ENCODE measurements at places on chromosomes 16 and 17. TPM values are rescaled to one million over a fixed set of nuclear protein-coding genes. Genes with fewer than 3 reads are reported as not detected.
A peak's percentile ranks its signal among the peaks of the same experiment; 100 is the strongest.

DNA sequence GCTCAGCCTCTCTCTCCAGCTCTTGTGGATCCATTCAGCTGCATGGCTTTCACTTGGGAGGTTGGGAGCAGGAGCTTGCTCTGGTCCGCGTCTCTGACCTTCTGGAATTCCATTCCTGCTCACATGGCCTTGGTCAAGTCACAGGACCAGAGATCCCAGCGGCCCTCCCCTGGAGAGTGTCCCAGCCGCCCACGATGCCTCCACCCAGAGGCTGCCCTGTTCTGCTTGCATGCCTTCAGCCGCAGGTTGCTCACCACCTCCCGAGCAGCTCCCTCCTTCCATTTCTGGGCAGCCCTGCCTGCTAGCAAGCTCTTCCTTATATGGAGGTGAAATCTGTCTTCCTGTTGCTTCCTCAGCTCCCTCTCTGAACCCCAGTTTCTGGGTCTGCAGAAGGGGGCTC lies 32.6 kb downstream of the RAI1 start:
- H3K36me3 ChIP-seq, result no peaks in the 10 kb centered on the region
- peak overlapping the region; percentile 14 for H3K4me3 ChIP-seq
- H3K4me1 ChIP-seq, result peaks cover 75% of the 10 kb centered on the region
- peak overlapping the region; percentile 92 for H3K27ac ChIP-seq
- H3K27me3 ChIP-seq, result no peaks in the 10 kb centered on the region

SMTNL2 gene
- total RNA-seq, result not detected

DNA sequence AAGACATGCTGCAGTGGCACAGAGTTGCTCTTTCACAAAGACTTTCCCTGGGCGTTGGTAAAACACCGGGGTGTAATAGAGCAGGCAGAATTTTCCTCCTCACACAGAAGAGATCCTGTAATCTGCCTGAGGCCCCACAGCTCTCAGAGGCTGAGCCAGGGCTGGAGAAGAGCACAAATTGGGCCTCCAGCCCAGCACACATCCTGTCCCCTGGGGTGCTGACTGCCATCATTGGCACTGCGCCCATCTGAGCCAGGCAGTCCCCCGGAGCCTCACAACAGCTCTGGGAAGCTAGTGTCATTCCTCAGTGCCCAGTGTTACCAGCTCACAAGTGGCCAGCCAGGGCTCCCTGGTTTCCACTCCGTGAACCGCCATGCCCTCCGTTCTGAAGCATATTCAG lies 119.4 kb downstream of the SOCS1 start:
- H3K27me3 ChIP-seq, result no peaks in the 10 kb centered on the region
- peaks cover 88% of the 10 kb centered on the region for H3K4me1 ChIP-seq
- H3K27ac ChIP-seq, result peak overlapping the region; percentile 74

HYDIN gene
- total RNA-seq, result not detected

GRCh38 chr17:75267153-75267410 lies 3.9 kb downstream of the MIF4GD start:
- no peak overlapping the region for H3K27ac ChIP-seq
- H3K4me1 ChIP-seq, result peaks cover 27% of the 10 kb centered on the region
- H3K36me3 ChIP-seq, result peaks cover 5% of the 10 kb centered on the region
- H3K4me3 ChIP-seq, result no peak overlapping the region

GRCh38 chr16:83159049-83159448 lies 532.3 kb downstream of the CDH13 start:
- no peak overlapping the region for H3K4me3 ChIP-seq
- H3K36me3 ChIP-seq, result no peaks in the 10 kb centered on the region
- H3K4me1 ChIP-seq, result peaks cover 11% of the 10 kb centered on the region
- H3K27me3 ChIP-seq, result no peaks in the 10 kb centered on the region

- no peak for DNase-seq
- no peaks in the 10 kb centered on the region for H3K4me1 ChIP-seq
- no peak overlapping the region for H3K4me3 ChIP-seq
- no peaks in the 10 kb centered on the region for H3K27me3 ChIP-seq
- H3K36me3 ChIP-seq, result peaks cover 29% of the 10 kb centered on the region
- H3K27ac ChIP-seq, result no peak overlapping the region
These were observed 113.7 kb downstream of the ABCC6 start for GRCh38 chr16:16109453-16110110.

- H3K36me3 ChIP-seq, result no peaks in the 10 kb centered on the region
- H3K4me3 ChIP-seq, result no peak overlapping the region
- peaks cover 10% of the 10 kb centered on the region for H3K4me1 ChIP-seq
- H3K27me3 ChIP-seq, result peaks cover 51% of the 10 kb centered on the region
- no peak for DNase-seq
- H3K27ac ChIP-seq, result no peak overlapping the region
These were observed 24.4 kb downstream of the TBC1D3B start for GRCh38 chr17:36151891-36152638.

DNA sequence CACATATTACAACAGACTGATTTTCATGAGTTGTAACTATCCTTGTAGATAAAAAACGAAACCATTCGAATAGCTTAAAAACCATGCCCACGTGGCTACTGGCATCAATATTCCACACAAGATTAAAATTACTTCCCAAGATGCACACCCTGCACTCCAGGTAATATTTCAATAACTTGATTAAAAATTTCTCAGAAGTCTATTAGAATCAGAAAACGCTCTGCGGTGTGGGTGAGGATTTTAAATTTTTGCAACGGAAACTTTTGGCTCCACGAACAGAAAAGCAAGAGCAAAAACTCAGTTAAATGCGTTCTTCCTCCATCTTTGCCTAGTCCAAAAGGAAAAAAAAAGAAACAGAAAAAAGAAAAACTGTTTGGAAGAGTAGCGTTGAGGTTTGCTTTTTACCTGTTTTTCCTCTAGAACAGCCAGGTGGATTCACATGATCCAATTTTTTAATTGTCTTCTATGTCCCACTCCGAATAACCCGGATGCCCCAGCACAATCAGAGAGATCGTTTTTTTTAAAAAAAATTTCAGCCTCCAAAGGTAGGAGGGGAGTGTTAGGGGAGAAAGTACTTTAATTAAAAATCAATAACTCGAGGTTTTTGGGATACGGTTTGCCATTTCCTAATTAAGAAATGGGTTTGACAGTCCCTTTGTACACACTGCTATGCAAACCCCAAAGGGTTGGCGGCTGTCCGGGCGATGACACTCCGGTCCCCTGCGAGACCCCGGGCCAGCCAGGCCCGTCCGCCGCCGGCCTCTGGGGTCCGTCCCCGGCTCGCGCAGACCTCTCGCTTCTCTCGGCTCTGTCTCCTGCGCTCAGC lies 708 bp upstream of the NFAT5 start:
- peak overlapping the region; percentile 79 for H3K27ac ChIP-seq
- no peaks in the 10 kb centered on the region for H3K27me3 ChIP-seq
- peaks cover 49% of the 10 kb centered on the region for H3K4me1 ChIP-seq
- H3K36me3 ChIP-seq, result peaks cover 3% of the 10 kb centered on the region
- DNase-seq, result no peak
- H3K4me3 ChIP-seq, result peak overlapping the region; percentile 84

DNA sequence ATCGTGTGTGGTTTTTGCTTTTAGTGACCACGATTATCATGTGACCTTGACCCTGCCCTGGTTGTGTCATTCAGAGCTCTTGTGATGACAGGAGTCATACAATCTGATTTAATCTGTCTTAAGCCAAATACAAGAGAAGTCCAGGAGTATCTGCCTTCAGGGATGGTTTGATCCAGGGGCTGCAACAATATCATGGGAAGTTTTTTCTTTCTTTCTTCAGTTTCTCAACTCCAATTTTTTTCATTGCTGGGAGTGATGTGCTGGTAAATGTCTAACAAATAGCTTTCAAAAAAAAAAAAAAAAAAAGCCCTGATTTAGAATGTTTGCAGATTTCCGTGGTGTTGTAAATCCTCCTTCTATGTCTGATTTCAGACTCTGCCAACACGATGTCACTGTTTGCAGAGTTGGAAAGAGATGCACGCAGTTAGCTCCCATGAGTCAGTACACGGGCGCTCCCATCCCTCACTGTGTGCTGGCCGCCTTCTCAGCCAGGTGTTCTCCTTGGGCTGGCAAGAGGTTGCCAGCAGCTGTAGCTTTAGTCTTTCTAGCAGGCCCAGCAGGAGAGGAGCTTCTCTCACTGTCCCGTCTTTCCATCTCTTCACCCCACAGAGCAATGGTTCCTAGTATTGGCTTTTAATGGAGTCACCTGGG lies 229.7 kb downstream of the SNX29 start:
- H3K4me3 ChIP-seq, result no peak overlapping the region
- H3K4me1 ChIP-seq, result peaks cover 19% of the 10 kb centered on the region
- no peaks in the 10 kb centered on the region for H3K27me3 ChIP-seq
- H3K27ac ChIP-seq, result no peak overlapping the region

DNA sequence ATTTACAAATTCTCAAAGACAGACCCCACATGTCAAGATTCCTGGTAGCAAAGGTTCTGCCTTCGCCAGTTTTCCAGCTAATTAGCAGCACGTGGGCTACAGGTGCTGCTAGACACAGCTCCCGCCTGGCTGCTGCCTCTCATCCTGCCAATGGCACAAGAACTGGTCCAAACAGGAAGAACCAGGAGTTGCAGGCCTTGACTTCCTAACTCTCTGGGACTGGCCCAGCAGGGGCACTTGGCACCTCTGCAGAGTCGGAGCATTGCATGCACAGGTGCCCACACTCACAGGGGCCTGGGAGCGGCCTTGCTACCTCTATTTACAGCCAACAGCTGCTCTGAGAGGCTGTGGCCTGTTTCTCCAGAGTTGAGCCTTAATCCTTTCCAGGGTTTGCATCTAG lies 39.6 kb downstream of the TK2 start:
- H3K4me1 ChIP-seq, result peaks cover 52% of the 10 kb centered on the region
- DNase-seq, result peak; percentile 50
- H3K4me3 ChIP-seq, result no peak overlapping the region
- peaks cover 13% of the 10 kb centered on the region for H3K36me3 ChIP-seq
- no peak overlapping the region for H3K27ac ChIP-seq

CDRT4 gene
- 6.2 TPM for total RNA-seq

GRCh38 chr17:45731459-45731858 lies 52.7 kb upstream of the CRHR1 start:
- H3K27ac ChIP-seq, result no peak overlapping the region
- no peak overlapping the region for H3K4me3 ChIP-seq
- no peak for DNase-seq
- H3K36me3 ChIP-seq, result peaks cover 4% of the 10 kb centered on the region
- H3K4me1 ChIP-seq, result no peaks in the 10 kb centered on the region

GRCh38 chr16:14155572-14156190 lies 84.6 kb downstream of the MRTFB start:
- no peaks in the 10 kb centered on the region for H3K36me3 ChIP-seq
- H3K27me3 ChIP-seq, result no peaks in the 10 kb centered on the region
- peak overlapping the region; percentile 52 for H3K27ac ChIP-seq
- no peak for DNase-seq

DNA sequence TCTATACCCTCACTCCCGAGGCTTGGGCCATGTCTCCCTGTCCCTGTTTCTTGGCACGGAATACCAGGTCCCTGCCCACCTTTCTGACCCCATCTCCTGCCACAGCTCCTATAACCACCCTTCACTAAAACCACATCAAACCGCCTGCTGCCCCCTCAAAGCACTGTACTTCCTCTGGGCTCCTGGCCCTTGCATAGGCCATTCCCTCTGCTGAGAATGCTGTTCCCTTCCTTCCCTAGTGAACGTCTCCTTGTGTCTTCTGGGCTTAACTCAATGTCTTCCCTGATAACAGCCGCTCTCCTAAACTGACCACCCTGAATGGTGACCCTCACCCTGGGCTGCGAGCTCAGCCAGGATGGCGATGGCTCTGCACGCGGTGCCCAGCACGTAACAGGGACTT lies 10.7 kb downstream of the AANAT start:
- no peak overlapping the region for H3K4me3 ChIP-seq
- no peak overlapping the region for H3K27ac ChIP-seq
- DNase-seq, result no peak
- no peaks in the 10 kb centered on the region for H3K36me3 ChIP-seq

DNA sequence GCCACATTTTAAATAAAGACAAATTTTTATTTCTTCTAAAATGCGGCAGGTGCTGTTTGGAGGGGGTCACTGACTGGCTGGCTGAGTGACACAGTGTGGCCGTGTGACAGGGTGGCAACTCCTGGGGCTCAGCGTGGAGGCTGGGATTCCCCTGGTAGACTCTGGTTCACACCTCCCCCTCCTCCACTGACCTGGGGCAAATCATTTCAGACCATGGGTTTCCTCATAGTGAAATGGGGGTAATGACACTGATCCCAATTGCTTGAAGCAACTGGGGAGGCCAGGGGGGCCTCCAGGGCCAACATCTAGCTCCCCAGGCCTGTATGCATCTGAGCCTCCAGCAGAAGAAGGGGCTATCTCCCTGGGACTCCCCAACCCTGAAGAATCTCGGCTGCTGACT lies 6.6 kb downstream of the HSD11B2 start:
- no peaks in the 10 kb centered on the region for H3K4me1 ChIP-seq
- H3K27me3 ChIP-seq, result no peaks in the 10 kb centered on the region
- no peak for DNase-seq
- no peak overlapping the region for H3K4me3 ChIP-seq
- peaks cover 13% of the 10 kb centered on the region for H3K36me3 ChIP-seq

GRCh38 chr16:57830890-57831484 lies 28.7 kb upstream of the KIFC3 start:
- H3K4me3 ChIP-seq, result no peak overlapping the region
- no peaks in the 10 kb centered on the region for H3K36me3 ChIP-seq
- peaks cover 26% of the 10 kb centered on the region for H3K4me1 ChIP-seq
- no peak for DNase-seq
- H3K27me3 ChIP-seq, result no peaks in the 10 kb centered on the region

DNA sequence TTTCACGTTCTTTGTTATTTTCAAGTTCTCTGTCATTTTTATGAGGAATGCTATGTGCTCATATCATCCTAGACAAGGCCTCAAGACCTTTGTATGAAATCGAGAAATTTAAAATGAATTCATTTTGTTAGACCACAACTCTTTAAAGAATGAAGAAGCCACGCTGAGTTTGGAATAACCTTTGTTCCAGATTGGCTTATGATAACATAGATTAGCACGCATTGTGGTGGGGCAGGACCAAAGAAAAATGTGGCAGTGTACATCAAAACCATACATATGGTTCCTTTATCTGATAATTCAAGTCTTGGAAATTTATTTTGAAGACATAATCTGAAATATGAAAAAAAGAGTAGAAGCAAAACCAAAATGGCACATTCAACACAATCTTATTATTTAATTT lies 2.2 kb downstream of the HSD17B2 start:
- H3K27me3 ChIP-seq, result peaks cover 37% of the 10 kb centered on the region
- no peak for DNase-seq
- H3K36me3 ChIP-seq, result no peaks in the 10 kb centered on the region
- H3K27ac ChIP-seq, result no peak overlapping the region
- no peak overlapping the region for H3K4me3 ChIP-seq
- H3K4me1 ChIP-seq, result no peaks in the 10 kb centered on the region

NPIPA5 gene
- 6.9 TPM for total RNA-seq

CSH1 gene
- not detected for total RNA-seq

KRT39 gene
- total RNA-seq, result not detected

- H3K27me3 ChIP-seq, result no peaks in the 10 kb centered on the region
- no peak overlapping the region for H3K27ac ChIP-seq
- H3K4me3 ChIP-seq, result no peak overlapping the region
- peaks cover 21% of the 10 kb centered on the region for H3K4me1 ChIP-seq
These were observed 183.8 kb downstream of the CCDC182 start for GRCh38 chr17:57561072-57561861.

- no peak overlapping the region for H3K4me3 ChIP-seq
- H3K36me3 ChIP-seq, result peaks cover 3% of the 10 kb centered on the region
- H3K27me3 ChIP-seq, result no peaks in the 10 kb centered on the region
- DNase-seq, result no peak
These were observed 7.0 kb downstream of the ATPAF2 start for GRCh38 chr17:18031955-18032354.

KRT12 gene
- not detected for total RNA-seq

PERCC1 gene
- not detected for total RNA-seq
